T follicular helper cell (primary cell): ENCODE measurements at places on chromosomes 2 and 18.

DNA sequence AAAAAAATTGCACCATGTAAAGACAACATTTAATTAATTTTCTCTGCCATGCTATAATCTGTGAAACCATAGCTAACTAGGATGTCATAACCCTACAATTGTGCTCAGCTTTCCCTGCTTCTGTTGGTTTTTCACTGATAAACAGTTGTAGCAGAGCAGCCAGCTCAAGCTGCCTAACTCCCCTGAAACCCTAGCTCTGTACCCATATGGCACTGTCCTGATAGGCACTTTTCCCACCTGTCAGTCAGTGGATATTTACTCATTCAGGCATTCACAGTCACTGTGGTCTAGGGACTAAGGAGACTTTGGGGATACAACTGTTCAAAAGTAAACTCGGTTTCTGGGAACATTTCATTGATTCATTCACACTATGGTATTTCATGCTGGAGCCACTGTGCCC lies 407.0 kb downstream of the DSEL start:
- no peak for DNase-seq

GRCh38 chr2:29317077-29317517 lies 201.9 kb downstream of the CLIP4 start:
- DNase-seq: no peak

DNA sequence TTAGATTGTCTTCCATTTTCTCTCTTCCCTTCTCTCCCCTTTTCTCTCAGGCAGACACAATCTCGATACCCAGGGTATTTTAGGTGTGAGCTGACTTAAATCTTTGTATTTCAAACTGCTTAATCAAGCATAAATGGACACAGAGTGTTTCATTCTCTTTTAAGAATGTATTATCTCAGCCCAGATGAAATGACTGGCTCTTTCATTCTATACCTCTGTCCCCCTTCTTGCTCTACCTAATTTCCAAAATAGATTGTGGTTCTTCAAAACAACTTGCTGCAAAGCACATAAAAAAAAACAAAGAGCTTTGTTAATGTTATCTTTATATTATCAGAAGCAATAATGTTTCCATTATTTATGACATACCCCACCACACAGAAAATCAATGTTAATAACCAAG lies 514.6 kb downstream of the ERBB4 start:
- DNase-seq: no peak

DNA sequence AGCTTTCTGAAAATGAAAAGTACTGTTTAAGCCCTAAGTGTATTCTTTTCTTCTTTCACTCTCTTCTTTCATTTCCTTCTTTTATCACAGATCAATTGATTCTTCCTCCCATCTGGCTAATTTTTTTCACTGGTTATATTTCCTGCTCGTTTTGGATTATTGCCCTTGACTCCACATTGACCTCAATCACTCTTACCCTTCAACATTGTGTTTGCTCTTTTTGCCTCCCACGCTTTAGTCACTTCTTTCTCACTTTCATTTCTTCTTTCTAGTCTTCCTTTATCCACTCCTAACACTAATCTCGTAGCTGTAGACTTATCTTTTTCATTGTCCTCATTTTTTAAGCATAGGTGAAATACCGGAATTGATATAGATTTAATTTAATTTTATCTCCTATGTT lies 320.3 kb upstream of the VRK2 start:
- no peak for DNase-seq

- DNase-seq: no peak
Measured at GRCh38 chr2:70726947-70727725, 40.9 kb downstream of the ADD2 start.

GRCh38 chr18:13681701-13682100 lies 44.7 kb downstream of the FAM210A start:
- DNase-seq: no peak

GRCh38 chr2:108889907-108890306 lies 99.1 kb downstream of the EDAR start:
- DNase-seq: no peak

DNA sequence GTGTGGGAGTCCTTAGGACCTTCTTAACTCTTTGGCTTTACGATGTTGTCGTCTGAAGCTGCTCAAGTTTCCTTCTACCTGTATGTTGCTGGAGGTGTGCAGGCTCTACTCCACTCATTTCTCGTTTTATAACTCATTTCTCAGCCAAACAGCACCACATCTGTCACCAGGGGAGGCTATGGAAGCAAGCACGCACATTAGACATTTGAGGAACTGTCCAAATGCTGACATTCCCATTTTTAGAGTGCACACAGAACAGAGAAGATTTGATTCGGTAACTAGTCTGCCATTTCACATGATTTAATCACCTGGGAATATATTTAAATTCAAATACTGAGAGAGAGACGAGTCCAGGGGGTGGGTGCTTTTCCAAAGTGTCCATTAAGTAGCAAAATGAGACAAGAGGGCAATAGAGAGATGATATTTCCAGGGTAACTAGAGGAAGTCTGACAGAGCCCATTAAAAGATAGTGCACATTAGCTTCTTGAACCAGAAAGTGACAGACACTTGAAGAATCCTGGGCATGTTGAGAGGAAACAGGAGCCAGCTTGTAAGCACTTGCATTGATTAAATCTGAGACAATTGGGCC lies 793.3 kb downstream of the TDRD15 start:
- no peak for DNase-seq

DNA sequence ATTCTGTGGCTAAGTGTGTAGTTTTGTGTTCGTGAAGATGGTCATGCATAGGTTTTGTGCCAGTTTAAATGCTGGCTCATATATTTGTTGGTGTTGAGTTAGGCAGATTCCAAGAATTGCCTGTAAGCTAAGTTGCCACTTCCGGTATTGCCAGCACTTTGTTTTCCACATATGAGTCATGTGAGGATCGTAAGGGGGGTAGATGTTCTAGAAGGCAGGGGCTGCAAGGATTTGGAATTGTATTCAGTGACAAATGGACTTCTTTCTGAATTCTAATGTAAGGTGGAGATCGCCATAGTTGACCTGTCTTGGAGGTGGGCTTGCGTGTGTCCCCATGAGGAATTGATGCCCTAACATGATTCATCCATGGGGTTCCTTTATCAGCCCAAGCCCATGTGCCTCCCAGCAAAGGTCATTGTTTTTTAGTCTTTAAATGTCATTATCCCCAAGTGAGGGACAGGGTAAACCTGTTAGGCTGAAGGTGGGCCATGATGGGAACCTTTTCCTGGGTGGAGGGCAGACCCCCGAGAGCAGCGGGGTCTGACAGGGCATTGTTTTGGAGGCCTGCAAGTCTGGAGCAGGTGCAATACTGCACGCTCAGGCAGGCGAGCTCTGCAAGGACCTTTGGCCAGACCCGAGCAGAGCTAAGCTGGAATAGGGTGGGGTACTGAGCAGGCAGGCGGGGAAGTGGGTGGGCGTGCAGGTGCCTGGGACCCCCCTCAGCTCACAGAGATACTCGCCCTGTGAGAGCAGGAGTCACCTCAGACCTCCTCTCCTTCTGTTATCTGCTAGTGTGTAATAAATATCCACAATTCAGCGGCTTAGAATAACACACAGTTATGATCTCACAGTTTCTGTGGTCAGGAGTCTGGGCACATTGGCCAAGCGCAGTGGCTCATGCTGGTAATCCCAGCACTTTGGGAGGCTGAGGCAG lies 77.4 kb downstream of the LRRFIP1 start:
- DNase-seq: no peak

DNA sequence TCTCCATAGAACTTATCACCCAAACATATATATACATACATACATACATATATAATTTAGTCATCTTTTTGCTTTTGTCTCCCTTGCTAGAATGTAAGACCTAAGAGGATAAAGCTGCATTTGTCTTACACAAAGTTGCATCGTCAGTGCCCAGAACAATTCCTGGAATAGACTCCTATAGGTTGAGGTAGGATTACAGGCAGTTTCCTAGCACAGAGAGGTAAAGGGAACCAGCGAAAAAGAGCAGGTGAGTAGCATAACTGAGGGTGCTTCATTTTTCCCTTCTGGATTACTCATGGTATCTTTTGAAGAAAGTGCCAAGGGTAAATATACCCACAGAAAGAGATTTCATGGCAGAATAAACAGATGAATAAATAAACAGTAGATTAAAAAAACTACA lies 68.1 kb upstream of the AMMECR1L start:
- DNase-seq: no peak

- DNase-seq: no peak
Measured at GRCh38 chr2:65358678-65359400, 73.6 kb downstream of the SPRED2 start.

DNA sequence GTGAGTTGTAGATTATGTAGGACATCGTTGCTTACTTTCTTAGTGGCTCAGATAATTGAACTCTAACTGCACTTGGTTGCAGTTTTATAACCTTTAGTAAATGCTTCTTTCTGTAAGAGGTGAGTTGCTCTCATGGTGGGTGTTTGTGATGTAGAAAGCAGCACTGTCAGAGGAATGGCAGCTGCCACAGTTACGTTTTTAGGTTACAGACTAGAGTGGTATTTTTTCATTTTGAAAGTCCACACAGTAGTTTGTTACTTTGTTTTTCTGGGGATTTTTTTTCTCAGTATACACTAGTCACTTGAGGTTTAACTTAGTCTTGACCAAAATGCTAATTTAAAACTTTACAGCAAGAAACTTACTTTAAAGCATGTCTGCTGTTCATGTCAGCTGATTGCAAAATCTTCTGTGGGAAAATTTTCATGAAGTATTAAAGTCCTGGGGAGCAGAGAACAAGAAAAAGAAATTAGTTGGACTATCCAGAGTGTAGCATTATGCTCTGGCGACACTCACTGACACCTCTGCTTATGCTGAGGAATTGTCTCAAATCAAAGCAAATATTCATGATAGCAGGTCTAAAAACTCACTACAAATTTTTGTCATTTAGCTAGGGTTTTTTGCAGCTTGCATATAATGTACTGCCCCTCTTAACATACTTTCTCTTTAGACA lies 14.8 kb downstream of the AFTPH start:
- DNase-seq: no peak

- no peak for DNase-seq
Measured at GRCh38 chr2:182355815-182356214, 71.0 kb downstream of the PDE1A start.

GRCh38 chr2:129334696-129335410 lies 644.6 kb upstream of the RAB6C start:
- no peak for DNase-seq

GRCh38 chr2:241924069-241924908 lies 54.8 kb downstream of the RTP5 start:
- no peak for DNase-seq

DNA sequence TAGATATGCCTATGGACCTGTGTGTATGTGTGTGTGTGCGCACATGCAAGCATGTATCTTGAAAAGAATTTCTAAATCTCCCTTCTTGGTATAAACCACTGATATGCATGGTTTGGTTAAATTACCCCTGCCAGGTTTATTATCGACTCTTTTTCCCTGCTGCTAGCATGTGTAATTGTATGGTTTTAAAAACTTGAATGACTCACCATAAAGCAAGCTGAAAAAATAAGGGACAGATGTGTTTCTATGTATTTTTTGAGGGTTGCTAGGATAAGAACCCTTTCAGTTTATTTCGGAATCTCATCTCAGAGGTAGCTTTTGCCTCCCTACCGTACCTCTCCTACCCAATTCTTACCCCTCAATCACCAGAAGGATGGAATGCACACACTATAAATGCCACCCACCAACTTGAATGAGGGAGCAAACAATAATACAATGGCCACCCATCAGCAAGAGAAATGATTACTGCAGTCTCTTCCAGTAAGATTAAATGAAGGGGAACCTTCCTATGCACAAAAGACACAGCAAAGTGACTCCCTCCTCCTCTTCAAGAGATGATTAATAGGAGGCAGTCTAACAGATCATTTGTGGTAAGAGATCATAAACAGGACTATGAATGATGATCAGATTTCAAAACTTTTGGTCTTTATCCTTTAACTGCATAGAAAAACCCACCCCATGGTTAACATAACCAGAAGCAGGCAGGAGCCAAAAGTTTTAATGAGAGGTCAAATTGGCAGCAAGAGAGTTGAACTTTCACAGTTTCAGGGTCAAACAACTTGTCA lies 357.2 kb downstream of the SATB2 start:
- DNase-seq: no peak

- DNase-seq: no peak
Measured at GRCh38 chr2:168480825-168481585, 24.9 kb downstream of the CERS6 start.

- DNase-seq: no peak
Measured at GRCh38 chr2:126889496-126890135, 9.1 kb upstream of the TEX51 start.
